ENCODE measurements at places on chromosomes 4 and X. TPM values are rescaled to one million over a fixed set of nuclear protein-coding genes. Genes with fewer than 3 reads are reported as not detected.

Gene ANKRD37
- 9.4 TPM for total RNA-seq

Gene NIPAL1
- total RNA-seq, result 2.4 TPM

Gene FAAH2
- total RNA-seq, result 3.3 TPM

Gene EDA2R
- 1.2 TPM for total RNA-seq

Gene MXD4
- 17.5 TPM for total RNA-seq

Gene HSD17B13
- total RNA-seq, result 0.41 TPM

Gene GUCY1A1
- 207 TPM for total RNA-seq

Gene PRSS12
- total RNA-seq, result 24.9 TPM

Gene HHIP
- 0.82 TPM for total RNA-seq

Gene IL21
- not detected for total RNA-seq

Gene FAM149A
- 31.0 TPM for total RNA-seq

GRCh38 chr4:40890764-40891163 lies 141.0 kb downstream of the NSUN7 start:
- no peak for DNase-seq

DNA sequence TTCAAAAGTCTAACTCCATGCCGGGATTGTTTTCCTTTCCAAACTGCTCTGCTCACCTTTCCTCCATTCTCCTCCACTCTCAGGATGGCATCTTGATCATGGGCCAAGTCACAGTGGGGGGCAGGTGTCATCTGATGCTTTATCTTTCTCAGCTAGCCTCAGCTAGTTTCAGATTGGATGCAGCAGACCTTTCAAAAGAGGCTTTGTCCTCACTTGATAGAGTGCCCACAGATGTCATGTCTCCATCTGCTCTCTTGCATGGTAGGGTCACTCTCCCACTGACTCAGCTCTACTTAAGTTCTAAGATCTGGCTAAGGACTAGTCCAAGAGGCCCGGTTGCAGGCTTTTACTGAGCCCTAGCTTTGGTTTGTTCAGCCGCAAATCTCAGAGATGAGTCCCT lies 341.8 kb upstream of the GALNT7 start:
- no peak for DNase-seq

DNA sequence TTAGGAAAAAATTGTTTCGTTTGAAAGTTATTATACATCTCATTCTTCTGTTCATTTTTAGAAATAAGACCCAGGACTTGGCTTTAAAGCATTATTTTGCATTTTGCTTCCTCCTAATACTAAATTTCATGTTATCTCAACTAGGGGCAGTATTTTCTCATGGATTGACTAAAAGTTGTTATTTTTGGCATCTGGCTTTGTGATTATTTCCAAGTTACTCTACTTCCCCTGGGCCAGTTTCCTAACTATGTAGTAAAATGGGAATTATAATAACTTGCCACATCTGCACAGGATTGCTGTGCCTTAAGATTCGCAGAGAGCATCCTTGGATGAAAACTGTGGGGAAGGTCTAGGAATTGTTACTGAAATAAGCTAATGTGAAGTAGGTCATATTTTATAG lies 3.0 kb downstream of the RBPJ start:
- DNase-seq, result no peak

DNA sequence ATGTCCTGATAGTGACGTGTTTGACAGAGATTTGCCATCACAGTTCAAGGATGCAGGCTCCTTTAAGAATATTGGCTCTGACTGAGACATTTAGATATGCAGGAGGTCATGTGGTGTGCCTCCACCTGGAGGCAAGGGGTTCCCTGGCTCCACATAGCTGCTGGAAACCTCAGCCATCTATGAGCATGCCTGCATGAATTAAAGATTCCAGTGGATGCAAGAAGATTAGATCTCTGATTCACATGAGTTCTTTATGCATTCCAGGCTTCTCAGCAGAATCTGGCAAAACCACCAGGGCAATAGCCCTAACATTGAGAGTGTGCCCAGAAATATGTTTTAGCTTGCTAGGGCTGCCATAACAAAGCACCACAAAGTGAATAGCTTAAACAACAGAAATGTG lies 298.5 kb upstream of the AADAT start:
- DNase-seq, result no peak

- DNase-seq, result no peak
Measured at GRCh38 chr4:147528054-147528453, 47.2 kb downstream of the EDNRA start.

- DNase-seq, result no peak
Measured at GRCh38 chrX:71515038-71515396, 17.9 kb upstream of the OGT start.

DNA sequence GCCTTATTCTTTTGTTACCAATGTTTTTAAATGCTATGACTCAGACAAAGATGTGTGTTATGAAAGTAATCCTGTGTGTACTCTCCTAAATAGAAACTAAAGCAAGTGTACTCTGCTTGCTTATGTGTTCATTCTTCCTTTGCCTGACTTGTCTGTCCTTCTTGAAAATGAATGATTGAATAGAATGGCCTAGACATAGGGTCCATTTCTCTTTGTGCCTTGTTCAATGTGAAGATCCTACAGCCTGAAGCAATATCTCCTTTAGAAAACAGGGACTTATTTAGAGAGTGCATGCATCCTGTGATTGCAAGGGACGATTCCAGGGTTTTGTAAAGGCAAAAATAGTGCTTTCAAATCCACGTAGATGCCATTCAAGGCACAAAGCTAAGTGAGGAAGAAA lies 343.6 kb upstream of the TACR3 start:
- DNase-seq, result no peak

DNA sequence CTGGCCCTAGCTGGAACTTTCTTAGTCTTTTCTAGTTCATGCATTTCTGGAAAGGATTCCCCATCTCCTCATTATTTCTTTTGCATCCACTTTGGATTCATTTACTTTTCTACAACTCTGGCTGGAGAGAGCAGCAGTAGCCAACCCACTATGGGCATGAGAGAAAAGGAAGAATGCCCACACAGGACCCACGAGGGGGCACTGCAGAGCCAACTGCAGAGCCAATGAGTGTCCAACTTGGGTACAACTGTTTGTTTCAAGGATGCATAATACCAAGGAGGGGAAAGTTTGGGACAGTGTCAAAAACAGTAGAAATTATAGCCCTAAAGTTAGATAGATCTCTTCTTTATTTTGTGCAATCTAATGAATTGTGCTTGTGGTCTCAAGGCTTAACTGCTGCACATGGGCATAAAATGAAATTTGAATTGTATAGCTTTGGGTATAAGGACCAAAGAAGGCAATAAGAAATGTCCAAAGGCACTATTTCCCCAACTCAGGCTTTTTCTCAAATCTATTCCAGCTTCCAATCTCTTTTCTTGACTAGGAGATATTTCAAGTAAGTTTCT lies 230.6 kb downstream of the NSUN7 start:
- no peak for DNase-seq

DNA sequence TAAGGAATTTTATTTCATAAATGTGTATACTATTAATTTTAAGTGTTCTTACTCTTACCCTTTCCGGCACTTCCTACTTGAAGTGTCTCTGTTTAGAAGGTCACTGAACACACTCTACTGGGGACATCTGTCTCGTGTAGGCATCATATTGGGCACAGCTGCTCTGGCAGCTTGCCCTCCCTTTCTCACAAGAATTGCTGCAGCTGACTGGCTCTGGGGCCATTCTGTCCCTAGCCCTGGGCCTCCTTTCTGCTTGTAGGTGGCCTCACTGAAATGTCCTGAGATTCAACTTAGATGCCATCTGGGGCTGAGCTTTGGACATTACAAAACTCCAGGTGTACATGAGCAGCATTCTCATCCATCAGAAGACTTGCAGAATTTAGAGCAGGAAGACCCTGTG lies 49.6 kb downstream of the SMAD1 start:
- DNase-seq, result no peak

GRCh38 chr4:3435686-3435956 lies 6.1 kb upstream of the HGFAC start:
- DNase-seq, result no peak

DNA sequence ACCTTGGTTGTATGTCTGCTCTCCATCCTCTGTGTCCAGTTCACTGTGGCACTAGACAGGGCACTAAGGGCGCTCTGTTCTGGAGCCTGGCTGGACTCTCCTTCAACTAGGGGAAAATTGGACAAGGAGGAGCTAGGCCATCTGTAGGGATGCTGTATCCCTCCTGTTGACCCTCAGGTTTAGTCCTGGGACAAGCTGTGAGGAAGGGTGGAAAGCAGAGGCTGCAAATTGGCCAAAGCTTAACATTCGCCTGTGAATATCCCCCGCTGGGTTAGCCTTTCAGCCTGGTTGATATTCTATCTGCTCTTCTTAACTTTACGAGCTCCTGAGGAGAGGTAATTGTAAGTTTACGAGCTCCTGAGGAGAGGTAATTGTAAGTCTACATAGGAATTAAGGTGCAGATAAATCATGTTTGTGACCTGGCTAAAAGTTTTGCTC lies 64.4 kb upstream of the ENPEP start:
- no peak for DNase-seq

DNA sequence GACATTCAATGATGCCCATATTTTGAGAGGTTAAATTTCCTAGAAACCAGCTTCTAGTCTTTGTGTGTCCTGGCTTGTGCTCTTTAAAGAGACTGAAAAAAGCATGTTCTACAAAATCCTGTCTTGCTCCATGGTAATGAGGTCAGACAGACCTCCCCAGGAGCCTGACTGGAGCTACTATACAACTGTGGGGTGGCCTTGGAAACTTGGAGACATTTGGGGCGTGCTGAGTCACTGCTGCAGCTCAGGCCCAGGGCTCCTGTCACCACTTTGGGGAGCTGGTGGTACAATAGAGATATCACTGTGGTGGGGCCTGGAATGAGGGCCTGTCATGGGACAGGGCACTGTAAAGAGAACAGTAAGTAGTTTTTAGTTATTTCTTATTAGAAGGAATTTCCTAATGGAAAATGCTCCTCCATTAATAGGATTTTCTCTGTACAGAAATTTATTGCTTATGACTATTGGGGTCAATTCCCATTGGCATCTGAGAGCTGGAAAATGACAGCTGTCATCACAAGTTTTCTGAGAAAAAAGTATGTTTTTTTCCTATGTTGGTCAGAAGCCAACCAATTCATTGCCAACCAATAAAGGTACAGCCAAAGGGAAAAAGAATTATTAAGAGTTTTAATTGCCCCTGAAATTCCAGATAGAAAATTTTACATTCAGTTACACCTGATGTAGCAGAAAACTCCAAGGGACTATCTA lies 207.4 kb upstream of the JADE1 start:
- DNase-seq, result no peak

DNA sequence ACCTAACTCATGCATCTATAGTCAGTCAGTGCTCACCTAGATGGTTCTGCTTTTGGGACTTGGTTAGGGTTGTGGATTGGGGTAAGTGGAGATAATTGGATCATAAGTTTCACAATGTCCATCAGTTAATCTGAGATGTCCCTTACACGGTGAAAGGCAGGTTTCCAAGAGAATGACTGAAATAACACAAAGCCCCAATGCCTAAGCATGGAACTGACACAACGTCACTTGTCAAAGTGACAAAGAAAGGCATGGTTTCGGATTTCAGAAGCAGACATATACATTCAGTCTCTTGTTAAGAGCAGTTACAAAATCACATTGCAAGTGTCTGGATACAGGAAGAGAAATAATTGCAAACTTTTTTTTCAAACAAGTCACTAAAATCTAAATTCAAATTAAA lies 1456.9 kb downstream of the TECRL start:
- no peak for DNase-seq

GRCh38 chr4:111127841-111128240 lies 505.0 kb upstream of the PITX2 start:
- DNase-seq, result no peak

DNA sequence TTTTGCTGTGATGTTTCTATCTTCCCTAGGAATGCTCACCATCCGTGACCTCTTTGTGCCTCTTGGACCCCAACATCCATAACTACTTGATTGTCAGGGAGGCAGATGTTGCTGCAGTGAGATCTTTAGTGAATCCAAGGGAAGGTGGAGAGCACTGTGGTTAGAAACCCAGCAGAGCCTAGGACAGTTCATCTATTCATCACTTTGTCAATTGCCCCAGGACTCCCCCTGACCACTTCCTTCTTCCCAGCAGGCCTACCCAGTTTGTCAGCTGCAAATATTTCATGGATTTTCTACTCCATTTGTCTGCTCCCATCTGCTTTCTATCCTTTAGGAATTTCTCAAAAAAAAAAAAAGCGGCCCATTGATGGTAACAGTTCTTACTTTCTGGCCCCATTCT lies 942.8 kb downstream of the PCDH7 start:
- DNase-seq, result no peak

DNA sequence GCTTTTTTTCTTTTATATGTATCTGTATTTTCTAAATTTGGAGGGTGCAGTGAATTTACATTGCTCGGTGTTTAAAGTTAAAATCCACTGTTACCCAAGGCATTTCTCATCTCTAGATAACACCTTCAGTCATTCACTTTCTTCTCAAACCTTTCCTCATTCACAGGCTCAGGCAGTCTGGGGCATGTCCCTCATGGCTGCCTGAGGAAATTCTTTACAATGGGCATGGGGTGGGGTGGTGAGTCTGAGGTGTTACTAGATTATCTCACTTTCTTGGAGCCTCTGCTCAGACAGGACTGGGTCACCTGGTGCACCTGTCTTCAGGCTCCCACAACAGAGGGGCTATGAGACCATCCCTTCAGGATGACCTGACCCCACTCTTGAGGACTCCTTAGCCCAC lies 17.4 kb downstream of the CCDC149 start:
- no peak for DNase-seq

DNA sequence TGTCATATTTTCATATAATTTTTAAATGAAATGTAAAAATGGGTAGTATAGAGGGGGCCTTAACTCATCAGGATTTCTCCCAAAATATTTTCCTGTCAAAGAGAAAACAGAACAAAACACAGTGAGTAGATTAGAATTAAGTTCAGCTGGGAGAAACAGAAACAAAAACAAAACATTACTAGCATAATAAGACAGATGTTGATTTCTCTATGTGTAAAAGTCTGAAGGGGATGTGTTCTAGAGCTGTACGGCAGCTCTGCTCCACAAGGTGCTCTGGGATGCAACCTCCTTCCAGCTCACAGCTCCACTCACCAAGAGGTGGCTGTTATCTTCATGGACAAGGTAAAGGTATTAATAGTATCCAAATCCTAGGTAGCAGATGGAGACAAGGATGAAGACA lies 72.8 kb downstream of the ARHGEF38 start:
- DNase-seq, result no peak

GRCh38 chrX:124300405-124300804 lies 32.1 kb upstream of the TEX13D start:
- DNase-seq, result no peak

GRCh38 chr4:137471461-137471860 lies 60.8 kb downstream of the PCDH18 start:
- DNase-seq, result no peak

- no peak for DNase-seq
Measured at GRCh38 chrX:150035531-150035930, 97.2 kb upstream of the EOLA2 start.

DNA sequence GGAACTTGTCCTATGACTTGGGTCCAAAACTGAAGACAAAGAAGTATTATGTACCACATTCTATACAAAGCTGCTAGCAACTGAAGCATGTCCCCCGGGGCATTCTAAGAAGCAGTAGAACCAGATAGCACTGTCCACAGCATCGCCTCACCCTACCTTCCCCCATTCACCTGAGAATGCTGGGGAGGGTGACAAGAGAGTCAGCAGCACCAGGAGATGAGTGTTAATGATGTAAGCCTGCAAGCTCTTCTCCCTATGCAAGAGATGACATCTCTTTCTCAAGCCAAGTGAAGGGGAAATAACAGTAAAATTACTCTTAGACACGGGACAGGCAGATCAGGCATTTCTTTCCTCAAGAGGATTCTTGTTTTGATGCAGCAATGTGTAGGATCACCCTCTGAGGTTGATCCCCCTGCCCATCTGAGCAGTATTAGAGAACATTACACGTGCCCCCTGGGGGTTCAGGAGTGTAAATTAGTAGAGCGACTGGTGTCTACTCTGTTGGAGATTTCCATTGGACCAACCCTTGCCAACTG lies 13.9 kb upstream of the TLR1 start:
- DNase-seq, result no peak

GRCh38 chrX:38699121-38699520 lies 102.1 kb upstream of the MID1IP1 start:
- no peak for DNase-seq
